ENCODE measurements at places on chromosomes 5 and 9.

DNA sequence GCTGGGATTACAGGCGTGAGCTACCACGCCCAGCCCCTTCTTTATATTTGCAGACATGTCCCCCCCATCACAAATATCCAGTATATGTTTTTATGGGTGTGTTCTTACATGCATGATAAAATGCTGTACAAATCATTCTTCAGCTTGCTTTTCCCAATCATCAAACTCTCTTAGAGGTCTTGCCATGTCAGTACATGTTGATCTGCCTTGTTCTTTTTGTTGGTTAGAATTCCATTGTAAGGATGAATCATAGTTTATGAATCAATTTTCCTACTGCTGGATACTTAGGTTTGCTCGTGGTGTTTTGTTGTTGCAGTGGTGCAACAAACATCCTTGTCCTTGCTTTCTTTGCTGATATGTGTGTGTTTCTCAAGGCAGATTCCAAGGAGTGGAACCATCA, 79.9 kb upstream of the NEURL1B start:
- DNase-seq, result no peak

DNA sequence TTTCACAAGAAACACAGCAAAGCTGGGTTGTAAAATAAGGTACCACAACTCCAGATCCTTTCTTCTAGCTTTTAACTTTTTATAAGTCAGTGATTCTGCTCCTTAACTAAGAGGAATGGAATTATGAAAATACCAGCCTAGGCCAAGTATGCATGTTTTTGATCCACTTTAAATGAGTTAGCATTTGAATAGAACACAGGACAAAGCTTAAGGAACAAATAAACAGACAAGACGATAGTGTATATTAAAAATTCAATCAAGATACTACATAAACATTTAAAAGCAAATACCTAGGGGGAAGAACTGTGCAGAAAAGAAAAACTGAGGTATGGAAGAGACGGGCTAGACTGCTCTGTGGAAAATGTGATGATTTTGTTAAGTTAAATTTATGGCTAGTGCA, 200.7 kb downstream of the LURAP1L start:
- no peak for DNase-seq

GRCh38 chr5:178462816-178463215, 127.4 kb downstream of the COL23A1 start:
- DNase-seq, result no peak

DNA sequence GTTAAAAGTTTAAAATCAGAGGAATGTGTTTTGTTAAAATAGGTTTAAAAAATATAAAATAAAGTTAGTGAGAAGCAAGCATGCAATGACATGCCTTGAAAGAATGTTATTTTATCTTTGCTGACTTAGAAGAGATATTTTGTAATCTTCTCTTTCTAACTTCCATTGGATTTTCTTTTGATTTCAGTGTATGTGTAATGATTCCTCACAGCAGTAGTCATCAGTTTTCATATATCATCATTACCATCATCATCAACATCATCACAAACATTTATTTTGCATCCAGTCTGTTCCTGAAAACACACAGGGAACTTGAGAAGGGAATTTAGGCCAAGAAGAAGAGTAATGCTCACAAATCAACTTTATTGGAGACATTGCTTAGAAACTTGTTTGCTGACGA, 699.6 kb downstream of the TAF11L14 start:
- DNase-seq, result no peak

GRCh38 chr5:167947306-167947705, 344.1 kb upstream of the WWC1 start:
- DNase-seq, result no peak

GRCh38 chr5:81212211-81212751, 20.8 kb upstream of the CKMT2 start:
- no peak for DNase-seq

DNA sequence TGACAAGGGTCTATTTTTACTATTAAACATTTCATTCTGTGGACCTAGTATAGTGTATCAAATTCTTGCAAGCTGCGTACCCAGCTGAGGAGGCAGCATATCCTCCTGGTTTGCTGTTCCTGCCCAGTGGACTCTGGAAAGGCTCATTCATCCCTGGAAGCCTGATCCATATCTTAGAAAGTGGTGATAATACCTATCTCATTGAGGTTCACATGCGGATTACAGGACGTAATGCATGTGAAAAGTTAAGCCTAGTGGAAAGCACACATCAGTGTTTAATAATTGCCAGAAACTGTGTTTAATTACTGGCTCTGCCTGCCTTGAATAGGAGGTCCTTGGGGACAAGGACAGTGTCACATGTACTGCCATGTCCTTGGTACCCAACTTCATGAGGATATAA, 132.0 kb downstream of the FGF10 start:
- DNase-seq, result no peak

DNA sequence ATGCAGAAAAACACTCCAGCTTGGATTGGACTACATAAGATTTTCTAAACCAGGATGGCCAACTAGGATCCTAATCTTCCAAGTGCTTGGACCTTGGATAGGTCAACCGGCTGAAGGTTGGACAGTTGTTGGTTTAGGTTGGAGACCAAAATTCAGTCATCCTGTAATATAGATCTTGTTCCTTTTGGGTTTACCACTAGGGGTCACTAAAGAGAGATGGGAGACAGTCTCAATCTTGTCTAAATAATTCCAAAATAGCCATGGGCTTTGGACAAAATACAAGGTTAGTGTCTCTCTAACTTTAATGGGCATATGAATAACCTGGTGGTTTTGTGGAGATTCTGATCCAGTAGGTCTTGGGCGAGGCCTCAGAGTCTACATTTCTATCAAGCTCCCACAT, 148.7 kb upstream of the ERCC6L2 start:
- DNase-seq, result peak; percentile 5

- DNase-seq, result no peak
Observed at GRCh38 chr5:175517824-175518450, 39.6 kb downstream of the SFXN1 start.

- DNase-seq, result no peak
Observed at GRCh38 chr5:56088967-56089829, 94.4 kb upstream of the IL6ST start.

GRCh38 chr9:37939575-37940095, 35.7 kb upstream of the SLC25A51 start:
- DNase-seq, result no peak

DNA sequence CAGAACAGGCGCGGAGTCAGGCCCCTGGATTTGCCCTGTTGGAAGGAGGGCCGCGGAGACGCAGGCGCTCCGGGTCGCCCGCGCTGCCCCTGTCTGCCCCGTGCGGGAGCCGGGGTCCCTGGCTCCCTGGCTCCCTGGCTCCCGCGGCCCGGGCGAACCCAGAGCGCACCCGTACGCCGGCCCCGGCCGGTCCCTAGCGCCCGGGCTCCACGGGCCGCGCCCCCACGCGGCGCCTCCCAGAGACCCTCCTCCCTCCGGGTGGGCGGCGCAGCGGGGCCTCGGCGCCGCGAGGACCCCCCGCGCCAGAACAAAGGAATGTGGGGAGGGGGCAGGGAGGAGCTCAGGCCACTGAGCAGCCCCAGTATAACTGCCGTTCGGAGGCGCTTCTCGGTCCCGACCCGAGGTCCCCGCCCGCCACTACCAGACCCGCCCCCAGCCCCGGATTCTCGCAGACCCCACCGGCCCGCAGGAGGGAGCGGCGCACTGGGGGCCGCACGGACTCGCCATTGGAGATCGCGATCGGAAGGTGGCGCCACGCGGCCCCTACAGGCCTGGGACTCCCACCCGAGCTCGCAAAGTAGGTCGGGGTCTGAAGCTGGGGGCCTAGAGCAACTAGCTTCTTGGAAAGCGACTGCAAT, 2.4 kb downstream of the NFIL3 start:
- DNase-seq, result no peak

GRCh38 chr9:120156376-120156775, 423.6 kb downstream of the CDK5RAP2 start:
- DNase-seq, result no peak

- peak; percentile 10 for DNase-seq
Observed at GRCh38 chr9:33287087-33287490, 3.2 kb upstream of the NFX1 start.
